Stromal cell of bone marrow (primary cell): ENCODE measurements at places on chromosomes 16 and 17.

DNA sequence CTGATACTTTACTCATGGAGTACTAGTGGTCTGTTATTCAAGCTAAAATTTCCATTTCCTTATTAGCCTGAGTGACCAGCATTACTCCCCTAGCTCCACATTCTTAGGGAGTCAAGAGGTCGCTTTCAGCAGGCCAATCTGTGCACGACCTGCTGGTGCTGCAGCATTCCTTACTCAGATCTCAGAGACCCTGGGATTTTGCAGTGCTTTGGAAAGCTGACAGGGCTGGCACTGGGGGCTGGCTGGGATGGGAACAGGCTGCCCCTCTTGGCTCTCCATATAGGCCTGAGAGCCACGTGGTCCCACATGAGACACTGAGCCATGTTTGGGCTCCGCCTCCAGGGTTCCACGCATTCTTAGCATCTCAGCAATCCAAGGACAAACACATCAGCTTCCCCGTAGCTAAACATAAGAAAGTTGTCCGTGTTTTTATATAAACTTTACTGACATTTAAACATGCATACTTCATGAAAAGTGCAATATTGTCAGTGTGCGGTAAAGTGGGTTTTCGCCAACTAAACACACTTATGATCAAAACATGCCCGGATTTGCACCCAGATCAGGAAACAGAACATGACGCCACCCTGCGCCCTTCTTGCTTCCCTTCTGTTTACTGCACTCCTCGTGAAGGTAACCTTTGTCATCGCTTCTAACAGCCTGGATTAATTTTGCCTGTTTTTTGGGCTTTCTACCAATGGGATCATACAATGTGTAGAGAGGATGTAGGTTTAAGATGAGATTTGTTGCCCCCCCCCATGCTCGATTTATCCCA, 254.5 kb upstream of the CACNG5 start:
- peak; percentile 27 for DNase-seq

- DNase-seq = no peak
These were observed 15.7 kb upstream of the WFDC1 start for GRCh38 chr16:84278968-84279367.

DNA sequence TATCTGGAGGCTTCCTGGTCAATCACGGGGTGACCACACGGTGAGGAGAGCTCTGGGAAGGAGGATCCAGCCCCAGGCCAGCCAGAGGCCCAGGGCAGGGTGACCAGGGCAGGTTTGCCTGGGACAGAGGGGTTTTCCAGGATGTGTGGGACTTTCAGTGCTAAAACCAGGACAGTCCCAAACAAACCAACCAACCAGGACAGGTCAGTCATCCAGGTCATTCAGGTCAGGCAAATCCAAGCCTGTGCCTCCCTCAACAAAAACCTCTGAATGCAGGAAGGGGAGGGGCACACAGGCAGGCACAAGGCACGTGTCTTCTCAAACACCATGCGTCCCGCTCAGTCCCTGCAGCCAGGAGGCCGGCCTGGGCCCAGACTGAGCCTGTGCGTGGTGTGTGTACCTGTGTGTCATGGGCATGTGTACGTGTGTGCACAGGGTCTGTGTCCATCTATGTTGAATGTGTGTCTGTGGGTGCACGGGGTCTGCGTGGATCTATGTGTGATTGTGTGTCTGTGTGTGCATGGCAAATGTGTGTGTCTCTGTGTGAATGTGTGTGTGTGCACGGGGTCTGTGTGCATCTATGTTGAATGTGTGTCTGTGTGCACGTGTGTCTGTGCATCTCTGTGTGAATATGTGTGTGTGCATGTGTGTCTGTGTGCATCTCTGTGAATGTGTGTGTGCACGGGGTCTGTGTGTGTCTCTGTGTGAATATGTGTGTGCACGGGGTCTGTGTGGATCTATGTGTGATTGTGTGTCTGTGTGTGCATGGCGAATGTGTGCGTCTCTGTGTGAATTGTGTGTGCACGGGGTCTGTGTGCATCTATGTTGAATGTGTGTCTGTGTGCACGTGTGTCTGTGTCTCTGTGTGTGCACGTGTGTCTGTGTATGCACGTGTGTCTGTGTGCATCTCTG, 78.9 kb downstream of the RTN4RL1 start:
- DNase-seq = no peak

DNA sequence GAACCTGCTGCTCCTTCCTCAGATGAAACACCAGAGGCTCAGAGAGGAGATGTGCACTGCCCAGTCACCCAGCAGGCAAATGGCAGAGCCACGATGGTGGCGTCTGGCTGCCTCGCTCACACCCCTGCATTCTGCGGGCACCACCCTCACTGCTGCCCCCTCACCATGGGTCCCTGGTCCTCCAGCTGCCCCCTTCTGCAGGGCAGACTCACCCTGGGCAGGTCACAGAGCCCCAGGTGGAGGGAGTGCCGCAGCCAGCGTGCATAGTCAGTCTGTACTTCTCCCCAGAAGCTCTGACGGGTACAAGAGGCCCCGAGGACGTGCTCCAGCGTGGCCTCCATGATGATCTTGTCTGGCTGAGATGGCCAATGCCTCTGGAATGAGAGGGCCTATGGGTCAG, 52.9 kb downstream of the RMI2 start:
- DNase-seq = no peak

DNA sequence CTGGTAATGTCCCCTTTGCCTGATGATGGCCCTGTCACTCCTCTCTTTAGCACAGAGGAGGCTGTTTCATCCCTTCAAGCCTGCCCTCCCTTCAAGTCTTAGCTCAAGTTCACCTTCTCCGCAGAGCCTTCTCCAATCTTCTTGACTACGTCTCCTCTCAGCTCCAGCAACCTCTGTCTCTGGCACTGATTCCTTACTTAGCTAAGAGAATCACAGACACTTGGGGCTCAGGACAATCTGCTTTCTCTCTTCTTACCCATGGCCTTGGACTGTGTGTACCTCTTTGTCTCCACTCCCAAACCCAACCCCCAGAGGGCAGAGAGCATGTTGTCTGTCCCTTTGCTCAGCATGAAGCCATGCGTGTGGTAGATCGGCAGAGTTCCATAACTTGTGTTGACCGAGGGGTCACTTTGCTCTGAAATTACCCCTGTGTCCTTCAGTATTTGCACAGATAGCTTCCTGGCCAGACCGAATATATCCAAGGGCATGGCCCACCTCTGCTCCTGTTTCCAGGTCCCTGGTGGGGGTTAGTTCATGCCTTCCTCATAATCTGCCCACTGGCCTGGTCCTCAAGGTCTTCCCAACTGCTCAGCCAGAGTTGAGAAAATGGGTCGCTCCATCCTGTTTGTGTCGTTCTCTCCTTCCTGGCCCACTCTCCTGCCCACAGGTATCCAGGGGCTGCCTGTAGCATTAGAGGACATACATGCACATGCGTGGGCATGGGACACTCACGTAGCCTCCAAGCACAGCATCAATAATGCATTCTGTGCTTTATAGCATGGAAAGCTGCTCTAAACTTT, 41.6 kb downstream of the MAPT start:
- no peak for DNase-seq

DNA sequence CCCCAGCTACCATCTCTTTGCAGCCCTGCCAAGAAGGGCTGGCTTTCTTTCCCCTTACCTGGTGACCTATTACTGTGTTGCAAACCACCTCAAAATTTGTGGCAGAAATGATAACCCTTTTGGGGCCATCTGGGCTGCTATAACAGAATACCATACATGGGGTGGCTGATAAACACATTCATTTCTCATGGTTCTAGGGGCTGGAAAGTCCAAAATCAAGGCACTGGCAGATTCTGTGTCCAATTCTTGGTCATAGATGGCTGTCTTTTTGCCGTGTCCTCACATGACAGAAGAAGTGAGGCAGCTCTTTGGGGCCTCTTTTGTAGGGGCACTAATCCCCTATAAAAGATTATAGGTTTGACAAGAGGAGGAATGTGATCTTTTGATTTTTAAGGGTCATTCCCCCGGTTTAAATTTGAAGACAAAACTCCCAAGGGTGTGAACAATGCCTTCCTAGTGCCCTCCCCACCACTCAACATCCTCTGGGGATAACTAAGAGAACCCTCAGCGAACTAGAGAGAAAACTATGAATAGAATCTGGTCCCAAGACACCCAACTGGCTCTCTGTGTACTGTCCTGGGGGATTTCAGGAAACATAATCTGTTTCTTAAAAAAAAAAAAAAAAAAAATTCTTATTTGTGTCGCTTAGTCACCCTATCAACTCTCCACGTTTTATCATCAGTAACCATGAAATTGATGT, 1.7 kb upstream of the METTL22 start:
- DNase-seq = no peak

DNA sequence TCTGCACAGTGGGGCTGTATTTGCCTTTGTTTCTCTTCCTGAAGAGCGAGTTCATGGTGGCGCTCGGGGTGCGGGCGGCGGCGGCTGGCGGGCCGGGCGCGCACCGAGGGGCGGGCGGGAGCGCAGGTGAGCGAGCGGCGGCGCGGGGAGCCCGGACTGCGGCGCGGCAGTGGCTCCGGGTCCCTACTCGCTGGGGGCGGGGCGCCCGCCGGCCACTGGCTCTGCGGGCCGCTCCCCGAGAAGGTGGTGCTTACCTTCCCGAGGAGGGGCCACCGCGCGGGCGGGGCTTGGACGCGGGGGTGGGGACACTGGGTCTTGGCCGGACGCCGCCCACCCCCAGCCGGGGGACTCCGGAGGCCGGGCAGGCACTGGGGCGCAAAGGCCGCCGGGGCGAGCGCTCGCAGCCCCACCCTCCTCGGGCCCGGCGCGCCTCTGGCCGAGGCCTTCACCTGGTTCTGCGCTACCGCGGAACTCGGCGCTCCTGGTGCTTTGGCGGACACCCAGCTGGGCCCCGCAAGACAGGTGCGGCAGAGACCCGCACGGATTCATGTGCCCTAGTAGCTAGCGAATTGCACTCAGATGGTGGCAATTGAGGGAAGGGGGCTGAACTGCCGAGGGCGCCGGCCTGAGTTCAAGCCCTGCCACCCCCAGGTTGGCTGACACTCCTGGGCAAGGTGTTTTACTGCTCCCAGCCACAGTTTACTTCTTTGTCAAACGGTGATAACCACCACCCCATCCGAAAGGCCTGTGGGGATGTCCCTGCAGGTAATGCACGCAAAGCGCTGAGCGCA, at the start of gene PPL:
Gene PPL, minus strand, starts transcription at position 158 of the 791 bp plus-strand sequence. Its CDS starts 103 bp downstream, at position 55.
- no peak for DNase-seq

DNA sequence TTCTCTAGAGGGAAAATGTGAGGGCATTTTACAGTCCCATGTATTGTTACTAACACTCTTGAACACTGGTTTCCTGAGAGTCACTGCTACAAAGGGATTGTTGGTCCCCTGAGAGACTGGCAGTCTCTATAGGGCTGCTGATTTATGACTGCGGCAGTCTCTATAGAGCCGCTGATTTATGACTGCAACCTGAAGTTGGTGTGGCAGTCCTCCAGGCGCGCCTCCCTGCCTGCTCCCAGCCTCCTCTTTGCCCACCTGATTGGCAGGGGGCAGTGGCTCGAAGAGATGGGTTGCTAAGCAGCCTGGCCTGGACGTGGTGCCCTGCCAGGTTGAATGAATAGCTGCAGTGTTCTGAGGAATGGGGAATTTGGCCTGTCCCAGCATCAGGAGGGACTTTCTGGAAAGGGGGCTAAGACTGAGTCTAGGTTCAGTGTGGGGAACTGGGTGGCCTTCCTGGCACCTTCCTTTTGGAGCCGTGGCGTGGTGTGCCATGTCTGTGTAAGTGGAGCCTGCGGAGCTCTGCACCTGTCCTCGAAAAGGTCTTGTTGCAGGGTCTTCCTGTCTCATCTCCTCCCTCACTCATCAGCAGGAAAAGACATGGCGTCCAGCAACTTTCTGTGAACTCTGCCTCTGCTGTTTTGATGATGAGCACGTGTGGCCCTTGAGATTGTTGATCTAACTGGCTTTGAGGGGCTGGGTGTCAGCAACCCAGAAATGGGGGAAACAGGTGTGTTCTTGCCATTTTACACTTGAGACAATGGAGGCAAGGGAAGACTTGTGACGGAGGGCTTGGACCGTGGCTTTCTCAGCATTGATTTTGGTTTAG, 24.9 kb downstream of the SAP30BP start:
- DNase-seq = no peak

- peak; percentile 91 for DNase-seq
These were observed 24.2 kb downstream of the SOST start for GRCh38 chr17:43734376-43734775.

- no peak for DNase-seq
These were observed 12.3 kb downstream of the DNAH2 start for GRCh38 chr17:7729816-7730215.

- peak; percentile 62 for DNase-seq
These were observed 19.3 kb downstream of the GDE1 start for GRCh38 chr16:19502395-19503131.

- DNase-seq = no peak
These were observed 585.1 kb upstream of the PSMD7 start for GRCh38 chr16:73711406-73712080.

- peak; percentile 49 for DNase-seq
These were observed 36.6 kb upstream of the RGS9 start for GRCh38 chr17:65100316-65101140.

GRCh38 chr17:82841921-82842596, 2.2 kb upstream of the ZNF750 start:
- DNase-seq = no peak

GRCh38 chr17:9729034-9729650, 62.2 kb downstream of the DHRS7C start:
- peak; percentile 24 for DNase-seq

- no peak for DNase-seq
These were observed 52.0 kb downstream of the TNFRSF13B start for GRCh38 chr17:16919663-16920627.

DNA sequence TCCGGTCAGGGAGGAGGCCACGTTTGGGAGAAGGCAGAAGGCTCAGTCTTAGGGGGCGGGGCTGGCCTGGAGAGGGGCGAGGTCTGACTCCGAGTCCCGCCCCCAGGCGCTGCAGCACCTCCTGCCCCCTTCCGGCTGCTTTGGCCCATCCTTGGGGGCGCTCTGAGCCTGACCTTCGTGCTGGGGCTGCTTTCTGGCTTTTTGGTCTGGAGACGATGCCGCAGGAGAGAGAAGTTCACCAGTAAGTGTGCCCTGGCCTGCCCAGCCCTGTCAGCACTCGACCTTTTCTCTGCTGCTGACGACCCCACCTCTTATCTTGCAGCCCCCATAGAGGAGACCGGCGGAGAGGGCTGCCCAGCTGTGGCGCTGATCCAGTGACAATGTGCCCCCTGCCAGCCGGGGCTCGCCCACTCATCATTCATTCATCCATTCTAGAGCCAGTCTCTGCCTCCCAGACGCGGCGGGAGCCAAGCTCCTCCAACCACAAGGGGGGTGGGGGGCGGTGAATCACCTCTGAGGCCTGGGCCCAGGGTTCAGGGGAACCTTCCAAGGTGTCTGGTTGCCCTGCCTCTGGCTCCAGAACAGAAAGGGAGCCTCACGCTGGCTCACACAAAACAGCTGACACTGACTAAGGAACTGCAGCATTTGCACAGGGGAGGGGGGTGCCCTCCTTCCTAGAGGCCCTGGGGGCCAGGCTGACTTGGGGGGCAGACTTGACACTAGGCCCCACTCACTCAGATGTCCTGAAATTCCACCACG, 1.5 kb downstream of the TNFRSF12A start:
- DNase-seq = peak; percentile 96

- DNase-seq = peak; percentile 34
These were observed 6.1 kb downstream of the DRG2 start for GRCh38 chr17:18093616-18094408.
